ENCODE measurements at places on chromosomes 5 and 9. TPM values are rescaled to one million over a fixed set of nuclear protein-coding genes. Genes with fewer than 3 reads are reported as not detected.

TPM2 gene
- total RNA-seq = 5.3 TPM

GRCh38 chr9:127174386-127175318 lies 52.2 kb upstream of the ANGPTL2 start:
- H3K27me3 ChIP-seq = no peaks in the 10 kb centered on the region
- DNase-seq = no peak
- H3K27ac ChIP-seq = no peak overlapping the region
- no peaks in the 10 kb centered on the region for H3K36me3 ChIP-seq

DNA sequence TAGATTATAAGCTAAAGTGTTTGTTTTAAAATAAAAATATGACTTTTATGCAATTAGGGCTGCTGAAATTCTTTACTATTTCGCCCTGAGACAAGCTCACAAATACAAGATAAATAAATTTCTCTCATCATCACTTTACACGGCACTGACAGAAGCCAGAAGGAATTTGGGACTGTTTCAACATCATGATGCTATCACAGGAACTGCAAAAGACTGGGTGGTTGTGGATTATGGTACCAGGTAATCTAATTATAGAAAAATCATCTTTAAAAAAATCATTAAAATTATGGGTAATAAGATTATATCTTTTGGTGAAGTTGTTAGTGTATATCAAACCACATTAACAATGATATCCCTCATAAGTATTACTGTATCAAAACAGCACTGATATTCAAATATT lies 95.0 kb downstream of the MAN2A1 start:
- H3K4me3 ChIP-seq = no peak overlapping the region
- DNase-seq = no peak
- no peaks in the 10 kb centered on the region for H3K27me3 ChIP-seq
- peaks cover 23% of the 10 kb centered on the region for H3K4me1 ChIP-seq
- H3K36me3 ChIP-seq = peaks cover 39% of the 10 kb centered on the region

GRCh38 chr5:1959725-1960581 lies 77.2 kb upstream of the IRX4 start:
- peaks cover 2% of the 10 kb centered on the region for H3K4me1 ChIP-seq
- no peak overlapping the region for H3K27ac ChIP-seq
- H3K4me3 ChIP-seq = no peak overlapping the region

DNA sequence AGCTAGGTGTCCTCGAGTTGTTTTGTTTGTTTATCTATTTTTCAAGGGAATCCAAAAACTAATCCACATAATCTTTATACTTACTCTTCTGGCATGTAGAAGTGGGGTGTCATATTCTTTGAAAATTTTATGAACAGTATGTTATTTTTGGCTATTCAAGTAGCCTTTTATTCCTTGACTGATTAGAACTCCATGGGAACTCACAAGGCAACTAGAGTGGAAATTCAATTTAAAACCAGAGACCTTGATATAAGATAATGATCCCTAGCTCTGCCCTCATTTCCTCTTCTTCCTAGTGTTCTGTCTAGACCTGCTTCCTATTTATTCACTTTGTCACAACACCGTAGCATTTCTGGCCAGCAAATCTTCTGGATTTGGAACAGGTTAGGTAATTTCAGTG lies 1123.7 kb upstream of the C9orf72 start:
- H3K4me3 ChIP-seq = no peak overlapping the region
- no peaks in the 10 kb centered on the region for H3K27me3 ChIP-seq
- H3K27ac ChIP-seq = no peak overlapping the region
- H3K4me1 ChIP-seq = no peaks in the 10 kb centered on the region
- no peaks in the 10 kb centered on the region for H3K36me3 ChIP-seq

- no peak overlapping the region for H3K27ac ChIP-seq
- no peaks in the 10 kb centered on the region for H3K27me3 ChIP-seq
- peaks cover 8% of the 10 kb centered on the region for H3K4me1 ChIP-seq
- no peak overlapping the region for H3K4me3 ChIP-seq
- peaks cover 10% of the 10 kb centered on the region for H3K36me3 ChIP-seq
These were observed 81.2 kb downstream of the ARSB start for GRCh38 chr5:78903861-78904260.

GRCh38 chr5:78341440-78341839 lies 19.0 kb upstream of the SCAMP1 start:
- H3K27ac ChIP-seq = no peak overlapping the region
- H3K4me3 ChIP-seq = no peak overlapping the region
- peaks cover 4% of the 10 kb centered on the region for H3K27me3 ChIP-seq

GRCh38 chr9:133518200-133518599 lies 6.6 kb downstream of the MYMK start:
- no peak overlapping the region for H3K4me3 ChIP-seq
- H3K4me1 ChIP-seq = no peaks in the 10 kb centered on the region
- H3K27me3 ChIP-seq = no peaks in the 10 kb centered on the region
- H3K27ac ChIP-seq = no peak overlapping the region
- no peaks in the 10 kb centered on the region for H3K36me3 ChIP-seq

GRCh38 chr5:9441610-9442009 lies 104.3 kb downstream of the SEMA5A start:
- H3K27me3 ChIP-seq = no peaks in the 10 kb centered on the region
- H3K4me1 ChIP-seq = no peaks in the 10 kb centered on the region
- H3K4me3 ChIP-seq = no peak overlapping the region
- no peaks in the 10 kb centered on the region for H3K36me3 ChIP-seq

GRCh38 chr5:143755966-143756365 lies 56.0 kb upstream of the HMHB1 start:
- DNase-seq = no peak
- H3K4me3 ChIP-seq = no peak overlapping the region
- no peaks in the 10 kb centered on the region for H3K27me3 ChIP-seq
- H3K36me3 ChIP-seq = no peaks in the 10 kb centered on the region
- H3K27ac ChIP-seq = no peak overlapping the region
- H3K4me1 ChIP-seq = no peaks in the 10 kb centered on the region
